ENCODE measurements at places on chromosomes 4 and X. TPM values are rescaled to one million over a fixed set of nuclear protein-coding genes. Genes with fewer than 3 reads are reported as not detected.

The ENAM gene
- not detected for polyA plus RNA-seq

The PLCXD1 gene
- 6.7 TPM for polyA plus RNA-seq

The MND1 gene
- polyA plus RNA-seq = not detected

The PDGFRA gene
- not detected for polyA plus RNA-seq

The MAGEB10 gene
- not detected for polyA plus RNA-seq

The NR0B1 gene
- not detected for polyA plus RNA-seq

The MED12 gene
- polyA plus RNA-seq = 2.4 TPM

The SERPINA7 gene
- not detected for polyA plus RNA-seq

The ADGRG2 gene
- polyA plus RNA-seq = not detected

The RAPGEF2 gene
- polyA plus RNA-seq = 1.5 TPM

The ZCCHC4 gene
- polyA plus RNA-seq = 1.6 TPM

- H3K27ac ChIP-seq = no peak overlapping the region
- no peaks in the 10 kb centered on the region for H3K27me3 ChIP-seq
- no peaks in the 10 kb centered on the region for H3K36me3 ChIP-seq
- H3K4me1 ChIP-seq = peaks cover 7% of the 10 kb centered on the region
- no peak overlapping the region for H3K4me3 ChIP-seq
Observed at GRCh38 chr4:3343358-3343757, 50.5 kb downstream of the RGS12 start.

DNA sequence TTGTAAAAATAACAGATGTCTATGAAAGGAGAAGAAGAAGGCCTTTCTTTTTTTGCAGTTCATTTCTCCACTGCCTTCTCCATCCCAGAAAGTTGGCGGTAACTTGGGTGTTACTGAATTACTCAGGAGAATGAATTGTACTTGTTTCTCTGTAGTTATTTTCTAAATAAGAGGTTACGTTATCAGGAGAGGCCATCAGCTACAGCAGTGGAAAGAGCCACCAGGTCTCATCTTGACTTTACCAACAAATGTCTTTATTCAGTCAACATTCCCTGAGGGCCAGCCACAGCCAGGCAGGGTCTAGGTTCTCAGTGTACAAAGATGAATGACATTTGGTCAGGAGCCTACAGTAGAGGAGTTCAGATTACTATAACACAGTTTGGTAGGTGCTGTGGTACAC, 8.1 kb downstream of the HADH start:
- H3K27ac ChIP-seq = no peak overlapping the region
- H3K36me3 ChIP-seq = no peaks in the 10 kb centered on the region
- H3K27me3 ChIP-seq = no peaks in the 10 kb centered on the region
- DNase-seq = no peak
- peaks cover 12% of the 10 kb centered on the region for H3K4me1 ChIP-seq
- H3K4me3 ChIP-seq = no peak overlapping the region

DNA sequence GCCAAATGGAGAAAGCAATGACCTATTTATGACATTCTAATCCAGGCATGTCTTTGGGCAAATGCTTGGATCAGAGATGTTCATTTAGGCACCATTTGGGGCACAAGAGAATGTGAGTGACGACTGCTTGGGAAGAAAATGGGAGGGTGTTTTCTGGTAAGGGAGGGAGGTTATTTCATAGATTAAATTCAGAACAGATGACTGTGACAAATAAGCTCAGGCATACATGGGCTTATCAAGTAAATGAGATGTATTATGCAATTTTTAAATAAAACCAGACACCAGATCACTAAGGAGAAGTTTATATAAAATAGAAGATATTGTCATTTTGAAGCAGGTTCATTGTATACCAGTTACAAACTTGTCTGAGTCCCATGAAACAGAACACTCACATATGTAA, 71.4 kb upstream of the UGT8 start:
- H3K27ac ChIP-seq = no peak overlapping the region
- H3K4me3 ChIP-seq = no peak overlapping the region
- no peak for DNase-seq

- no peak for DNase-seq
- no peak overlapping the region for H3K4me3 ChIP-seq
- no peak overlapping the region for H3K27ac ChIP-seq
Observed at GRCh38 chr4:9709724-9710123, 71.7 kb upstream of the DRD5 start.

DNA sequence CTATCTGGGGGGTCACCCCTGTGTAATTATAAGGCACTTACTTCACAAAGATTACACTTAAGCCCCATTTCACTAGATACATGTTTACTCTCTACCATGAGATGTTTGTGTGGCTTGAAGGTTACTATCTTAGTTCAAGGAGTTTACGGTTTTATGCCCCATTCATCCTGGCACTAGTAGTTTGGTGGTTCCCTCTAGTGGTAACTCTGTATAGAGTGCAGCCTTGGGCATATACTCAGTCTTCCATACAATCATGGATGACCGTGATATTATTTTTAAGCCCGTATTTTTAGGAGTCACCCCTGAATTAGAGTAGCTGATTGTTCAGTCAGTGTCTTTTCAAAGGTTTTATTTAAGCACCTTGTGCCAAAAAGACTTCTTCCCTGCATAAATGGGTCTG, 109.9 kb upstream of the FAM47C start:
- no peak overlapping the region for H3K27ac ChIP-seq
- H3K27me3 ChIP-seq = no peaks in the 10 kb centered on the region
- no peaks in the 10 kb centered on the region for H3K36me3 ChIP-seq

DNA sequence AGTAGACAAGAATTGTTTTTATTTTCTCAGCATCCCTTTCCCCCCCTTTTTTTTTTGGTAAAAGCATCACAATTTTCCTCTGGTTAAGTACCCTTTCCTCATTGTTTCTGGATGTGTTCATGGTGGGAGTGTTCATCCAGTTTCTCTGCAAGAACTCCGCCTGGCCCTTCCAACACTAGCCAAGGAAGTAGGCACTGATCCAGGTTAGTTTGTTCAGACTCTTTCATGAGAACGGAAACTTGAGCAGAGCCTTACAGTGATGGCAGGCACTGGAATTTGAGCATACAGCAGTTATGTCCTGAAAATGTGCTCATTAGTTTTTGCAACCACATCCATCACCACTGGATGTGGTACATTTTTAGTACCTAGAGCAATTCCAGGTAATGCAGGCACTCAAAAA, 336.1 kb upstream of the BOD1L1 start:
- DNase-seq = no peak
- H3K4me3 ChIP-seq = no peak overlapping the region
- peaks cover 10% of the 10 kb centered on the region for H3K4me1 ChIP-seq
- H3K27ac ChIP-seq = no peak overlapping the region
- no peaks in the 10 kb centered on the region for H3K36me3 ChIP-seq

DNA sequence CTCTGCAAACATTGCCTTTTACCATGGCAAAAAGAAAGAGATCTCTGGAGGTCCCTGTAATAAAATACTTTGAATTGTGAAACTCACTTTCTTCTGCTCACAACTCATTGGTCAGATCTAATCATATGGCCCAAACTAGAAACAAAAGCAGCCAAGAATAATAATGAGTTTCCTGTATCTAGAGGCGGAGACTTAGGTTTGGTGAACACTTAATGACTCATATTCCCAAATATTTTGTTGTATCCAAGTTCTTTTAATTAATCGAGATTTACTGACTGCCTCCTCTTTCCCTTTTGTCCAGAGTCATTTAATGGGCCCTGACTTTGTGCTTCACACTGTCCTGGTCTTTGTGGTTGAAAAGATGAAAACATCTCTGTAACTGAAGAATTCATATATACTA, 190.6 kb downstream of the CCSER1 start:
- no peak overlapping the region for H3K27ac ChIP-seq
- DNase-seq = no peak
- H3K4me3 ChIP-seq = no peak overlapping the region
- no peaks in the 10 kb centered on the region for H3K27me3 ChIP-seq
- H3K36me3 ChIP-seq = no peaks in the 10 kb centered on the region

DNA sequence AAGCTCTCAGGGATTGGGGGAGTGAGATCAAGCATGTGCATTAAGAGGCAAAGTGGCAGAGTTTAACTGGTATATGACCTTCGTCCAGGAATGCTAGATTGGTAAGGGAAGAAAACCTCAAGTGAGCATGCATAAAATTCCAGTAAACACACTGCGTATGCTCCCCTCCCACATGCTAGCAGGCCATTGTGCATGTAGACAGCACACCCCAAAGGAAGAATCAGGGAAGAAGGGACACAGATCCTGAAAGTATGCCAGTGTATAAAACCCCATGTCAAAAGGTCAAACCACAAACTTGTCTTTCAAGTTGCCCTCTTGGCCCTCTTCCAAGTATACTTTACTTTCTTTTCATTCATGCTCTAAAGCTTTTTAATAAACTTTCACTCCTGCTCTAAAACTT, 405.2 kb upstream of the CNKSR2 start:
- no peaks in the 10 kb centered on the region for H3K27me3 ChIP-seq
- DNase-seq = no peak
- no peak overlapping the region for H3K4me3 ChIP-seq
- H3K36me3 ChIP-seq = no peaks in the 10 kb centered on the region
- H3K27ac ChIP-seq = no peak overlapping the region

DNA sequence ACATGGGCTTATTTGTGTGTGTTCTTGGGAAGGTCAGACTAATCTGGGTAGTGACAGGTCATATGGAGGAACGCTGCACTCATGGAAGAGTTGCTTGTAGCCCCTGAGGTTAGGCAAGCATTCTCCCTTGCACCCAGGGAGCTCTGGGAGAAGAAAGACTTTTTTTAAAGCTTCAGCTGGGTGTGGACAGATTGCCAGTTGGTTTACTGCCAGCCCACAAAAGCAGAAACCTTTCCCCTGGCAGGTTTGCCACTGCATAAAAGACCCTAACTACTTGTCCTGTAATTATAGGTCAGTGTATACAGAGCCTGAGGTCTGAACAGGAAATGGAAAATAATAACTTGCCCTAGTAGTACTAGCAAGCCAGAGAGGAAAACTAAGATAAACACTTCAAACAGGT, 7.4 kb upstream of the NFKB1 start:
- no peak overlapping the region for H3K27ac ChIP-seq
- H3K4me1 ChIP-seq = no peaks in the 10 kb centered on the region
- no peaks in the 10 kb centered on the region for H3K36me3 ChIP-seq
- no peak for DNase-seq

- no peak overlapping the region for H3K4me3 ChIP-seq
- no peaks in the 10 kb centered on the region for H3K4me1 ChIP-seq
- H3K27me3 ChIP-seq = no peaks in the 10 kb centered on the region
- no peak overlapping the region for H3K27ac ChIP-seq
Observed at GRCh38 chrX:13418126-13419097, 98.6 kb upstream of the ATXN3L start.

GRCh38 chr4:95304898-95305297, 243.9 kb downstream of the UNC5C start:
- no peaks in the 10 kb centered on the region for H3K27me3 ChIP-seq
- H3K36me3 ChIP-seq = no peaks in the 10 kb centered on the region
- no peak overlapping the region for H3K27ac ChIP-seq
- H3K4me1 ChIP-seq = no peaks in the 10 kb centered on the region
- no peak for DNase-seq

DNA sequence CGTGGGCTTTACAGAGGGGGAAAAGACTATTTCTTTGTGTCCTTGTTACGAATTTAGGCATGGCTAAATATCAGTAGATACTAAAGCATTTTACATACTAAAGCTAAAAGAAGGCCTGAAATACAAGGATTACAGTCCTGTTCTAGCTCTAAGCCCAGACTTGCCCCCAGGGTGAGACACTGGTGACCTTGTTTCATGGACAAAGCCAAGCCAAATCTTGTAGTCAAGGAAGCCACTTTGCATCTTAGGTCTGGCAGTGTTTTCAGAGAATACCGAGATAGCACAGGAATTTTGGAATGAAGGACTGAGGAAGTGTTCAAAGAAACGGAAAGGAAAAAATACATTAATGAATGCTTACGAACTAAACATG, 733 bp upstream of the G3BP2 start:
- peak overlapping the region; percentile 79 for H3K4me3 ChIP-seq
- peaks cover 43% of the 10 kb centered on the region for H3K4me1 ChIP-seq
- H3K36me3 ChIP-seq = no peaks in the 10 kb centered on the region
- H3K27me3 ChIP-seq = no peaks in the 10 kb centered on the region
- DNase-seq = no peak
- peak overlapping the region; percentile 92 for H3K27ac ChIP-seq

DNA sequence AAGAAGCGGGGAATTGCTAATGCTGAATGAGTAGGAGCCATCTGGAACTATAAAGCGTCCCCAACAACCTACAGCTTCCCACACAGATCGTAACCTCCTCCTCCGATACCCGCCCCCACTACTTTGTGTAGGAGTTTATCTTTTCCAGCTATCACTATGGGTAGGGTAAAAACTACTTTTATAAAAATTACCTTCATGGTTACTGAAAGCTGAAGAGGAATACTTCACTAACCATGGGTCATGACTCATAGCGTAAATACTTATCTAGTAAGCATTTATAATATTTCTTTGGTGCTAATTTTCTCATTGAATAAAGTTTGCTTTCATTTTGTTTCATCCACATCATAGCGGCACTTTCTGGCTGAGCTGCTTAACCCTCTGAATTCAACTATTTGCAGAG, 79.4 kb upstream of the TNIP3 start:
- no peaks in the 10 kb centered on the region for H3K27me3 ChIP-seq
- no peak overlapping the region for H3K27ac ChIP-seq
- no peak for DNase-seq

DNA sequence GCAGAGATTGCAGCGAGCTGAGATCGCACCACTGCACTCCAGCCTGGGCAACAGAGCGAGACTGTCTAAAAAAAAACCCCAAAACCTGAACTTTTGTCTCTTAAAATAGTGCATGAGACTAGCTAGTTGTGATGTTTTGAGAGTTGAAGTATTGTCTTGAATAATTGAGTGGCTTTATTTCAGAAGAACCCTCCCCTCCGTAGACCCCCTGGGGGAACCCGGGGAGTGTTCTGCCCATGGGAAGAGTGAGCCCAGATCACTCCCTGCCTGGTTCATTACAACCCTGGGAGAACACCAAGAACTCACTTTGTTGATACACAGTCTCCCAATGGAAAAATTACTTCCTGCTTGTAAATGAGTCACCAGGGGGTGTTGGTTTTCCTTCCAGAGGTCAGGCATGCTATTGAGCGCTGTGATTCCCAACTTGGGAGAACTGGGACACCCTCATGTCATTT, 65.3 kb upstream of the SHISA3 start:
- no peaks in the 10 kb centered on the region for H3K27me3 ChIP-seq
- H3K4me3 ChIP-seq = no peak overlapping the region
- no peak overlapping the region for H3K27ac ChIP-seq
- H3K36me3 ChIP-seq = no peaks in the 10 kb centered on the region
- no peaks in the 10 kb centered on the region for H3K4me1 ChIP-seq

DNA sequence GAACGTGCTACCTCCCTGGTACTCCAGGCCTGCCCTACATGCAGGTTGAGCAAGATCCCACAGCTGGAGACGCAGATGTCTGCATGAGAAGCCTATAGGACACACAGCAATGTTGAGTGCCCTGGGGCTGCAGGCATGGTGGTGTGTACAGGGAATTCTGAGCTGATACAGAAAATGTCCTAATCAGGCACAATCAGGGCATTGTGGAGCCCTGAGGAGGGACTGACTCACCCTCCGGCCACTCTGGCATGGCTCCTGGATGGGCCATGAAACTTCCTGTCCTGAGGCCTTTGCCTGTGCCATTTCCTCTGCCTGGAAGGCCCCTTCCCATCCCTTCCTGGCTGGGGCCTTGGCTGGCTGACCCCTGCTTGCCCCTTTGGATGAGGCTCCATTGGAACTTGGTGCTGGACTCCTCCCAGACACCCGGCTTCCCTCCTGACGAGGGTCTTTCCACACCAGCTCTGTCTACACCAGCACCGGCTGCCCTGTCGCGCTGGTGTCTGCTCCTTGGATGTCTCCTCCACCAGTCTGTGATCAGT, 16.7 kb upstream of the AFAP1 start:
- DNase-seq = no peak
- H3K27ac ChIP-seq = no peak overlapping the region
- no peaks in the 10 kb centered on the region for H3K36me3 ChIP-seq
- no peaks in the 10 kb centered on the region for H3K4me1 ChIP-seq
- no peak overlapping the region for H3K4me3 ChIP-seq

Data from CD14-positive monocyte (primary cell).